ENCODE measurements at places on chromosomes 4 and X.
A peak's percentile ranks its signal among the peaks of the same experiment; 100 is the strongest.

GRCh38 chrX:134661295-134661694, 3.0 kb upstream of the PLAC1 start:
- DNase-seq: no peak

DNA sequence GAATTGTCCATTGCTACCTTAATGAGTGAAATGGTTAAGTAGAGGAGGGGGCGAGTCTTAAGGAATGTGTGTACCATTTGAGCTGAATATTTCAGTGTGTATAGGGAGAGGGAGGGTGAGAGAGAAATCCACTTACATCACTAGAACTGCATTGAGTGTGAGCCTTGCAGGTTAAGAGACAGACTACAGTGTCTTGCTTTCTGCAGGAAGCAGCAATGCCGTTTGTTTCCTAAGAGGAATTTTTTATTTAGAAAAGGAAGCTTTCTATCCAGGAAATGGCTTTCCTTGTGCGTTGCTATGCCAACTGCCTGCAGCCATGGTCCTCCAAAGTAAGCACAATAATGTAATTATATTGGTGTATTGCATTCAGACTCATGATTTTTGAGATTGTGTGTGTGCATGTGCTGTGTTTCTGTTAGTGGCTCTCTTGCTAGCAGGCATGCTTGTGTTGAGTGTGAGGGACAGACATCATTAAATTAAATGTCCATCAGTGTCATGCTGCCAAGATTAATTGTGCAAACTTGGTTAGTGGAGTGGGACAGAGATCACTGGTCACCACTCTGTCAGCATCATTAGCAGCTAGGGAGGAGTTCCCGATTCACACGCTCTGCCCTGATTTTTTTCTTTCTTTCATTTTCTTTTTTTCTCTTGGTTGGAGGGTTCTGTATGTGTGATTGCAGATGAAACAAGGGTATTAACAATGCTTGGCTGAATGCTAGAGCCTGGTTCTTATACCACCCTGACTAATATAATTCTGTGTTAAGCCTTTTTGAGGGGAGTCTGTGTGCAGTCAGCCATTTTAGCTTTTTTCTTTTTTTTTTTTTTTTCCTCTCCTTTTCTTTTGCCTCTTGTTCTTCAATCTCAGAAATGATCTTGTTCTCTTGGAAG, 164.3 kb downstream of the RAPGEF2 start:
- DNase-seq: peak; percentile 76

GRCh38 chrX:110167952-110168451, 149.9 kb downstream of the AMMECR1 start:
- no peak for DNase-seq

GRCh38 chrX:28108186-28108945, 127.1 kb upstream of the DCAF8L1 start:
- DNase-seq: no peak

DNA sequence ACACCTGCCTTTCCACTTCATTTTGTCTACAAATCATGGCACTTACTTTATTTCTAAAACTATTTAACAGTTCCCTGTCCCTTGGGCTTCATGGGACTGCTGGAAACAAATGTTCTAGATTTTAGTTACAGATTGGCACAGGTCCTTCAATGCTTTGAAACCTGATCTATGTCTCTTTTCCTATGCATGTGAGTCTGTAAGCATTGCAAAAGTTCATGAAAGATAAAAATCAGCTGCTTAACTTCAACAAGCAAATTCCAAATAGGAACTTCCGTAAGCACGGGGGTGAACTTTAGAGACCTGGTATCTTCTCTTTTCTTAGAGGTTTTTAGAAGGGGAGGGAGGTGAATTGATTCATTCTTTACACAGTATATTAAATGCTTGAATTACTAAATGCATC, 9.5 kb downstream of the LGI2 start:
- no peak for DNase-seq

DNA sequence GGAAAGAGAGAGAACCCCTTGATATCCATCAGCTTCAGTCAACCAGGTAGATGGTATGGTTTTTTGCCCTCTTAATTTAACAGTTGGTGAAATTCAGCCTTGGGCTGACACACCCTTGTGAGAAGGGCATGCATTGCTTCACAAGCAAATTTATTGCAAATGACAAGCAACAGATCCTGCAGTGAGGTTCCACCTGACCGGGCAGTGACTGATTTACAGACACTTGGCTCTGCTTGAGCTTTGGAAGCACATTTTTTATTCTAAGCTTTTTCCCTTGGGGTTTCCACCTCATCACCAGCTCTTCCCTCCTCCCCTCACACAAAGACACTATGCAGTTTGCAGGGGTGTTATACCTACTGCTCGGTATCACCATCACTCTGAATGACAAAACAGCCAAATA, 28.3 kb upstream of the SERTM2 start:
- no peak for DNase-seq

- no peak for DNase-seq
Measured at GRCh38 chrX:34503119-34503518, 154.0 kb downstream of the TMEM47 start.

DNA sequence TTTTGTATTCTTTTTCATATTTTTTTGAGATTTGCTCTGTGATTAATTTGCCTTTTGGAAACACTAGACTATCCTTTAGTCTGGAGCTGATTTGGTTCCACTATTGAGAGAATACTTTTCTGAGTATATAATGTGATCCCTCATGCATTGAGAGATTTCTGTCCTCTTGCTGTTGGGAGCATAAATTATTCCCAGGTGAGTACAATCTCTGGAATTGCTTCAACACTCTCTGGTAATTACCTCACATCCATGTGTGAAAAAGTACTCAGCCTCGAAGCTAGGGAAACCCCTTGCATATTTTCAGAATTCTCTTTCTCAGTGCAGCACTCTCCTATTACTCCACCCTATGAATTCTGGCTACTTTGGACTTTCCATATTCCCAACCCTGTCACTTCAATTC, 550.0 kb downstream of the RAPGEF2 start:
- no peak for DNase-seq

GRCh38 chr4:52870225-52870624, 8.1 kb downstream of the RASL11B start:
- no peak for DNase-seq

DNA sequence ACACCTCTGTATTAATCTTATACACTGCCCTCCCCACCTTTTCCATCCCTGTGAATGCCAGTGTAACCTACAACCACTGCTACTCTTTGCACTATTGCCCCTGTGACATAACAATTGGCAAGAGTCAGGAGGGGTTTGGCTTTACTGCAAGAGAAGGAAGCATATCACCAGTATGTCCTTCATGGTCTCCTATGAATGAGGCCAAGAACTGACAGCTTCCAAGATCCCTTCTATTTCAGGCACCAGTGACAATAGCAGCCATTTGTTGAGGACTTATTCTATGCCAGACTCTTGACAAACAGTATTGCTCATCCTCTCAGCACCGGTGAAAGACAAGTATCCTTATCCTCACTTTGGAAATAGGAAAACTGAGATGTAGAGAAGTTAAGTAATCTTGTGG, 363.9 kb downstream of the MID1IP1 start:
- DNase-seq: no peak

- no peak for DNase-seq
Measured at GRCh38 chrX:148823986-148824385, 323.6 kb downstream of the AFF2 start.

DNA sequence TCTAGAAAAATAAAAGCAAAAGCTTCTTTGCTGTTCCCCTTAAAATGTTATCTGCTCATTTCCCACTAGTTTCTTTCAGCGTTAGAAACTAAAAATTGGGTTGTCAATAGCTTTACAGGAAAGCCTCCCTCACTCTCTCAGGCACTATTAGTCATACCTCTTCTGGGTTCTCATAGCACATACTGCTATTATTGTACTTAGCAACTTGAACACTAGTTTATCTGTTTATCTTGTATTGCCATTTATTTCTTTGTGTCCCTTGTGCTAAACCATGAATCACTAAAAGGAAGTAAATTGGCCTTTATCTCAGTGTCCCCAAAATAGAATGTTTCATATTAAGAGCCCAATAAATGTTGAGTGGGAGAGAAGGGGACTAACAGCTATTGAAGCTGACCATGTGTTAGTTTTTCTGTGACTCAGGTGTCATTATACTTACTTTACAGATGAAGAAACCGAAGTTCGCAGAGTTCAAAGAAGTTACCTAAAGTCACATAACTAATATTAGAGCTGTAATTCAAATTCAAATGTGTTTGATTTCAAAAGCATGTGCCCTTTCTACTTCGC, 124.8 kb upstream of the CITED1 start:
- no peak for DNase-seq

DNA sequence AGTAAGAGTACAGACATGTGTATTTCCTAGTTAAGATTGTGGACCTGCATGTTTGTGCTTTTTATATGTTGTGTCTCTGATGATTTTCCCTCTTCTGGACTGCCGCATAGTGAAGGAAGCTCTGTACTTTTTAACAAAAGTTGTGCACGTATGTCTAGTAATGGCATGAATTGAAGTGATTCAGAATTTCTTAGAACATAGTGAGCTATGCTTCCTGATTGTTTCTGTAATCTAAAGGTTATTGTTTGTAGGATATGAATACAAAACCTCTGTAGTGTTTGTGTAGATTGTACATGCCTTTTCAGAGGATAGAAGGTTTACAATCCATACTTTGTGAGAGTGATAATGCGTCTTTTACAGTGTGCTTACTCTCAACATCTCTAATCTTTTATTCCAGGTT, 37.0 kb upstream of the NUDT6 start:
- no peak for DNase-seq

DNA sequence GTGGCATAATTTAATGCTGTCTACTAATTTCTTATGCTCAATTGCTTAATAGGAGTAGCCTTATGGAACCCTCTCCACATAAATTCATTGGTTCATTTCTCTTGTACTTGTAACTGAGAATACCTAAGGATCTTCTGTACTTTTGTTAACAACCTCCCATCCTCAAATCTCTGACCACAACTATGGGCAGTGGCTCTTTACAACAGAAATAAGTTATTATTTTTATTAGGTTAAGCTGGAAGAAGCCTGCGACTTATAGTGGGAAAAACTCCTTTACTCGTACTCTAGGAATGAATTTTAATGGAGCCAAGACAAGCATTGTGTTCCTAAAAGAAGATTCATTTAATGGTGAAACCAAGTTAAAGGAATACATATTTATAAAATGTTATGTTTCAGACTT, 337.1 kb upstream of the CTSO start:
- no peak for DNase-seq

- DNase-seq: peak; percentile 32
Measured at GRCh38 chr4:35525192-35525978, 718.9 kb downstream of the ARAP2 start.

GRCh38 chr4:141036786-141037185, 96.5 kb downstream of the RNF150 start:
- no peak for DNase-seq

GRCh38 chr4:168867128-168867527, 142.9 kb downstream of the CBR4 start:
- DNase-seq: no peak

DNA sequence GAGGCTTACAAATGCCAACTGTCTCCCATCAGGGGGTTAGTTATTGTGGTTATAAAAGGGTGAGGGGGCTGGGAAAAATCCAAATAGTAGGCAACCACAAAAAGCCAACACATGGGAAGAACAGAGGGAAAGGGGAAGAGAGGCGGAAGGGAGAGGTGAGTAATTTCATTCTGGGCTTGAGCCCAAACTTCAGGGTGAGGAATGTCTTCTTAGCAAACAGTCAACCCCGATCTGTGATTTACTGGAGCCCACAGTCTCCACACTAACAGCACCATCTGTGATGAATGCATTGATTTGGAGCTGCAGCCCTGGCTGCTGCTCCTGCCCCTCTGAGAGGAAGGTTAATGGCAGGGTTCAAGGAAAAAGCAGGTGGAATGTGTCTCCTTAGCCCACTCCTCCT, 162.2 kb upstream of the GPR101 start:
- no peak for DNase-seq

- no peak for DNase-seq
Measured at GRCh38 chr4:55876387-55876786, 22.9 kb downstream of the EXOC1 start.

DNA sequence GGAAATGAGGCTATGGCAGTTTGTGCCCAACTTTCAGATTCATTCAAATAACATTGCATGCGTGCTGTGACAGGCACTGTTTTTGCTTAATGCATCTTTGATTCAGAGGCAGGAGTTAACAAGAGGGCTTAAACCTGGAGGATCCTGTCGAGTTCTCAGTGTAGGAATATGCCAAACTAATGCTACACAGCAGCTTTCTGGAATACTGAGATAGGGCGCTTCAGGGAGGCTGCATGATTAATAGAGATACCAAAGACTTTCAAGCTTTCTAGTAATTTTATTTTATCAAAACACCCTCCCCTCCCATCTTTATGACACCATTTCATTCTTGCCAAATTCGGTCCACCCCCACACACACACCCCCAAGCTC, 636 bp upstream of the TIMM8A start:
- DNase-seq: no peak

DNA sequence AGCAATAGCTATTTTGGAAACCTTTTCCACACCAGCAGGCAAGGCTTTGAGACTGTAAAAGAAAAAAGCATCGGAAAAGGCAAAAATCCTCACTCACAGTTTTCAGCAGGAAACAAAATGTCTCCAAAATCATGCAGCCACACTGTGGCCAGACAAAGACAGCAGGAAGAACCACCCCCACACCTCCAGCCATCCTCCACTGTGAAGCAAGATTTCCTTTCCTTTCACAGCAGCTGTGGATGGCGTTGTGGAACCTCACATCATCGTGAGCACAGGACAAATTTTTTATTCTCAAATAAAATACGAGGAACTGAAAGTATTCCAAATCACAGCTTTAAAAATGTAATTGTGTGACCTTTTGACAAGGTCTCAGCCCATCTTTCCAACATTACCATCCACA, 351.7 kb upstream of the NOCT start:
- no peak for DNase-seq

GRCh38 chrX:1427756-1428155, 25.0 kb downstream of the ASMTL start:
- DNase-seq: no peak

DNA sequence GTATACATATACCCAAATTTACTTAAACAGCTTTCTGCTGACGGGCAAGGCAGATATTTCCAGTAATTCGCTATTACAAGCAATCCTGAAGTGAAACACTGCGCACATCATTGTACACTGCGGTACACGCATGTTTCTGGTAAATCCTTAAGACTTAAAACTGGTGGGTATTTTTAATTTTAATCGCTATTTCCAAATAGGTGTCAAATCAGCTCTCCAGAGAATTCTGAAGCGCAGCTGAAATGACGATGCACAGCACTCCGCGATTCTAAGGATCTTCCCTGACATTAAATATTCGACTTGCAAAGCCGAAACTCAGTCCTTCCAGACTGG, 361 bp downstream of the TMEM128 start:
- no peak for DNase-seq

- no peak for DNase-seq
Measured at GRCh38 chr4:146132445-146132844, 43.1 kb upstream of the LSM6 start.

GRCh38 chr4:129604632-129605255, 508.8 kb downstream of the C4orf33 start:
- DNase-seq: no peak

Data from C1 segment of cervical spinal cord (tissue), 14 donors.